ENCODE measurements at places on chromosomes 7 and 10.

DNA sequence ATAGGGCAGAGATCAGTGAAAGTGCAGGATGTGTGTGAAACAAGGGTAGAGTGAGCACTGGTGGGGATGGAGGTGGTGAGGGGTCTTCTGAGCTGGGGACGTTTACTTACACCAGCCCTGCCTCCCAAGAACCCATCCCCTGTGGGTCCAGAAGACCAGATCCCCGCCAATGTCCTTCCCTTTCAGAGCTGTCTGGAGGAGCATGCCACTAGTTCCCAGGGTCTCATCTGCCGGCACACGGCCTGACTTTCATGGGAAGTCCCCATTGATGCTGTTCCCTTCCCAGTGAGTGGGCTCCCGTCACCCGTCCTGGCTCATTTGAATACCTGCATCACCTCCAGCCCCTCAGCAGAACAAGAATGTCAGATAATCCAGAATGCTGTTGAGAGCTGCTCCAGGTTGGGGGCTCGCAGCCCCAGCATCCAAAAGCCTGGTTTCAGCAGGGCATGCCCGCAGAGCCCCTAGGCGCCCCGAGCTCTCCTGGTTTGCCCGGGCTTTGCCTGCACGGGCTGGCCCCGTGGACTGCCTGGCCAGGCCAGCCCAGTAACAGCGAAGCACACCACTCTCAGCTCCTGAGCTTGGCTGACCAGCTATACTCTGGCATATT is 246.7 kb downstream of the MGMT start:
- DNase-seq = no peak

DNA sequence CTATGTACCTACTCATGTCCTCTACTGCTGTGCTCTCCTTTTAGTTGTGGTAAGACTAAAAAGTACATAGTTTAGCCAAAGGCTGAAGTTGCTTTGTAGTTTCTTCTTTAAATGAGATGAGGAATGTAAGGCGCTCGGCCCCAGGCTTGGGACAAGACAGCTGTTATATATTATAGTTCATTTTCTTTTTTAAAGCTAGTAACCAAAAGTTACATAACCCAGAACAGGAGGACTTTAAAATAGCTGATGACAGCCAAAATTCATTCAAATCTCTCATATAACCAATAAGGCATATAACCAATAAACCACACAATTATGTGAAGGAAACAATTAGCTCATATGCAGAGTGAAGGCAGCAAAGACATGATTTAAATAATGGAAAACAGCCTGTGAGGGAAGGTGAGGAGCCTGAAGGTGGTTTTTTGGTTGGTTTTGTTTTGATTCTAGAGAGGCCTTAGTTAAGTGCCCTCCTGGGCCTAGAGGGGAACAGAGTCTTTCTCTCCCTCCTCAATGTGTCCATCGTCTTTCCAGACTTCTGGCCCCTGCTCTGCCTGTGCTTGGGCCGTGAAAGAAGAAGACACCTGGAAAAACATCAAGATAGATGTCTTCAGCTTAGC is 35.8 kb downstream of the SLC26A4 start:
- DNase-seq = no peak

DNA sequence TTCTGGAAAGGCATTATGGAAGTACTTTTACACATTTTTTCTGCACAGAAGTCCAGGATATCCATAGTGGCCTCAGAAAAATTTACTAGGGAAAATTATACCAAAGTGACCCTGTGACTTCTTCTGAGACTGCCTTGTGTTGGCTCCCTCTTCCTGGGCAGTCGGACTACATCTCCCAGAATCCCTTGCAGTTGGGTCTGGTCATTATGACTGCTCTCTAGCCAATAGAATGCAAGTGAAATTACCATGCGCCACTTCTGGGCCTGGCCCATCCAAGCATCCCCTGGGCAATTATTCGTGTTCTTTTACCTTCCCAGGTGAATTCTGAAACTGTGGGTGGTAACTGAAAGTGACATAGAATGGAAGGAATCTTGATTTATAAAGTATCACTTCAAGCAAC is 430.9 kb downstream of the ACTR3B start:
- DNase-seq = no peak

- DNase-seq = no peak
Observed at GRCh38 chr7:106731646-106732444, 70.9 kb upstream of the CCDC71L start.

DNA sequence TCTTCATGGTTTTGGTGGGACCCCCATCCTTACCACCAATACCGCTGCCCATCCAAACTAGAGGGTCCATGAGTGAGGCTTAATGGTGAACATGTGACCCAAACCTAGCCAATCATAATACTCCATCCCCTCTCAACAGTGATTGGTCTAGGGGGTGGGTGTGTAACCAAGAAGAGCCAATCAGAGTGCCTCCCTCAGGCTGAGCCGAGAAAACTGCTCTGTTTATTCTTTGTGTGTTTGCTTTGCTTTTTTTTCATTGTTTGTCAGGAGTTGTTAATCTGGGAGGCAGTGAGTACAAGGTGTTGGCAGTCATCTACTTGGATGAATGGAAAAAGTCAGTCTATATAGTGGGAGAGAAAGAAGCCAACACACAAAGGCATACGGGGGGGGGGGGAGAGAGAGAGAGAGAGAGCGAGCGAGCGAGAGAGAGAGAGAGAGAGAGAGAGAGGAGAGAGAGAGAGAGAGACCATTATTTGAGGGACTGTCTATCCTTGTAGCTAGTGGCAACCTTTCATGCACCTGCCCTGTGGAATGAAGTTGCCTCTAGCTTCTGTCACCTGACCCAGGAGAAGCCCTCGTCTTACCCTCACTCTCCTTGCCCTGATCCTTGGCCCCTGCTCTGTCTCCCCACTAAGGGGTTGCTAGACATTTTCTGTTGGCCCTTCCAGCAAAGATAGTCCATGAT is 441.7 kb downstream of the TYW1 start:
- no peak for DNase-seq

GRCh38 chr7:31077484-31078362 is 25.6 kb downstream of the ADCYAP1R1 start:
- DNase-seq = no peak

- no peak for DNase-seq
Observed at GRCh38 chr10:18204039-18204835, 64.0 kb downstream of the CACNB2 start.

DNA sequence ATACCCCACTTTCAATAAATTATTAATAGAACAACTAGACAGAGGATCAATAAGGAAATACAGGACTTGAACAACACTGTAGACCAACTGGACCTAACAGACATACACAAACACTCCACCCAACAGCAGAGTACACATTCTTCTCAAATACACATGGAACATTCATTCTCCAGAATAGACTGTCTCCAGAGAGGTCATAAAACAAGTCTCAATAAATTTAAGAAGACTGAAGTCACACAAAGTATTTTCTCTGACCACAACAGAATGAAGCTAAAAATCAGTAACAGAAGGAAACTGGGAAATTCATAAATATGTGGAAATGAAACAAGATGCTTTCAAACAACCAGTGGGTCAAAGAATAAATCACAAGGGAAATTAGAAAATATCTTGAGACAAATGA is 119.8 kb downstream of the SMURF1 start:
- no peak for DNase-seq

GRCh38 chr10:22363305-22363704 is 18.0 kb downstream of the SPAG6 start:
- DNase-seq = no peak

DNA sequence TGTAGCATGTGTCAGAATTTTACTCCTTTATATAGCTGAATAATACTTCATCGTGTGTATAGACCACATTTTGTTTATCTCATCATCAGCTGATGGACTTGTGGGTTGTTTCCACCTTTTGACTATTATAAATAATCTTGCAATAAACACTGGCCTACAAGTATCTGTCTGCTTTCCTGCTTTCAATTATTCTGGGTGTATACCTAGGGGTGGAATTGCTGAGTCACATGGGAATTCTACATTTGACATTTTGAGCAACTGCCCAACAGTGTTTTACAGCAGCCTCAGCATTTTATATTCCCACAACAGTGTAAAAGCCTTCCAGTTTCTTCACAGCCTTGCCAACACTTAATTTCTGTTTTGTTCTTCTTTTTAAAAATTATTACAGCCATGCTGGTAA is 200.3 kb upstream of the PRSS1 start:
- no peak for DNase-seq

GRCh38 chr7:98238076-98238475 is 14.0 kb downstream of the TECPR1 start:
- no peak for DNase-seq

GRCh38 chr7:104664648-104665047 is 336.2 kb downstream of the LHFPL3 start:
- no peak for DNase-seq

DNA sequence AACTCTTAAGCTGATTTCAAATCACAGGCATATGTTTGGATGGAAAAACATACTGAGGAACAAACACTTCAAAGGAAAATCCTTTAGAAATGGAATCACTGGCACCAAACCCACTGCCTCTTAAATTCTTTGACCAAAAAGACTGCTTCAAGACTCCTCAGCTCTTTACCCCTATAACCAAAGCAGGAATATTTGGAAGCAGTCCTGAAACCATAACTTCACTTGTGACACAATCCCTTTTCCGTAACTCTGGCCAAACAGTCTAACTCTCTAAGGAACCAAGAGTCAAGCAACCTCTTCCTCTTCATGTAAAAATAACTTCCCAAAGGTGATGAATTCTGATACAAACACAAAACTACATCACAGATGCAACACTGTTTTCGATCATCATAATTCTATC is 104.3 kb downstream of the MTERF1 start:
- DNase-seq = no peak

- no peak for DNase-seq
Observed at GRCh38 chr7:28497009-28497408, 84.7 kb downstream of the CREB5 start.

DNA sequence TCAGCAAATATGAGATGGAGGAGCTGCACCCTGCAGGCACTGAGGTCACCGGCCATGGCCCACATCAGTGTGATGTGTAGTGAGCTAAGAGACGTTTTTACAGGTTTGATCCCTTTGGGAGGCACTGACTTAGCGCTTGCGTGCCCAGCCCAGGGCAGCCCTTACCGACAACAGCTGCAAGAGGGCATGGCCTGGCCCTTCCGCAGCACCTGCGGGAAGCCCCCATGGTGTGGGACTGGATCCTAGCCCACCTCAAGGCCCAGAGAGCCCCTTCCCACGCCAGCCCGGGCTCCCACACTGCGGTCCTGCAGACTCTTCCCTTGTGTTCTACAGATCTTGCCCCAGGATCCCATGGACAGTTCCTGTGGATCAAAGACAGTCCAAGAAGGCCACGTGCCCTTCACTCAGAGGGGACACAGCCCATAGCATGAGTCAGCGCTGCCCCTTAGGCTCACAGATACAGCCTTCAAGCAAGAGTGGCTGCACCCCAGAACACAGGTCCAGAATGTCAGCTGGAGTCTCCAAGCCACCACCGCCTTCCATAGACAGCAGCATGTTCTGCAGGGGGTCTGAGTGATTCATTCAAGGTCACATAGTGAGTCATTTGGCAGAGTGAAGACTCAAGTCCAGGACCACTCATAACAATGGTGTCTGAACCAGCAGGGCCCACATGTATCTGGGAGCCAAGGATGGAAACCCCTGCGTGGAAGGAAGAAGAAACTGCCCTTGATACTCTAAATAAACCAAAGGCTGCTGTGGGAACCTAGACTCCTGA is 25.4 kb downstream of the TLL2 start:
- no peak for DNase-seq

DNA sequence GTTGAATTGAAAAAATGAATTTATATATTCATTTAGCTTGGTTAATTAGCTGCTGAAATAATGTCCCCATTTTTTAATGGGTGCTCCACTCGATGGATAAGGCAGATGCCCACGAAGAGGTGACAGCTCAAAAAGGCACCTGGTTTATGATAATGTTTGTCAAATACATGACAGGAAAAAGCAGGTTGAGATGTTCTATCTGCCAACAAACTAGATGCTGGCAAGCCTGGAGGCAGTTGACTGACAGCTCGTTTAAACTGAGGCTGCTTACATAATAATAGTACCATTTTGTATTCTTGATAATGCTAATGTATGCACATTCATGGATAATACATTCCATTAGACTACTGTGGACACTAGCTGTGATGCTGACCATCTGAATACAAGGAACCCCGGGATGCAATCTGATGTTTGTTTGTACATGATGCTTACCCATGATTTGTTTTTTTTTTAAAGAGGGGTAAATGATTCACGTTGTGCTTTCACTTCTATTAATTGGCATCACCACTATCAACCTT is 69.0 kb upstream of the GPR158 start:
- DNase-seq = no peak

DNA sequence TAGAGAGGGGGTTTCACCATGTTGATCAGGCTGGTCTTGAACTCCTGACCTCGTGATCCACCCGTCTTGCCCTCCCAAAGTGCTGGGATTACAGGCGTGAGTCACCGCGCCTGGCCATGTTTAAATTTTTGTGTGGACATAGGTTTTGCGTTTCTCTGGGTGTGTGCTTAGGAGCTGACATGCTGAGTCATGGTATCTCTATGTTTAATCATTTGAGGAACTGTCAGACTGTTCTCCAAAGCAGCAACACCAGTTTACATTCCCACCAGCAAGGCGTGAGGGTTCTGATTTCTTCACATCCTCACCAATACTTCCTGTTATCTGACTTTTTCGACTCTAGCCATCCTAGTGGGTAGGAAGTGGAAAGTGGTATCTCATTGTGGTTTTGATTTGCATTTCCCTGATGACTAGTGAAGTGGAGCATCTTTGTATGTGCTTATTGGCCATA is 153.7 kb downstream of the DNAJB6 start:
- DNase-seq = no peak

DNA sequence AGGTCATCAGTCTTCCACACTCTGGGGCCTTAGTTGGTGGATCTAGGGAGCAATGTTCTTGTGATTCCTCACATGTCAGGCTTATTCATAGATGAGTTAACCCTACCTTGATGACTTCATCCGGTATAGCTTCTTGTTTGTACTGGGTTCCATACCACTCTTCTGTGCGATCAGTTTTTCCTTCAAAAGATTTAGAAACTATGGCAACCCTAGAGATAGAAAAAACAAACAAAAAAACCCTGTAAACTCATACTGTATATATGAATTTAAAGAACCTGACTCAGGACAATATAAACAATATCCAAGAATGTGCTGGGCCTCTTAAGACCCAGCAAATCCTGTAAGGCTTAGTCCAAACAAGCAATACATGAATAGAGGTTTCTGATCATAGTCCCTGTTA is 83.5 kb downstream of the IDE start:
- DNase-seq = no peak

DNA sequence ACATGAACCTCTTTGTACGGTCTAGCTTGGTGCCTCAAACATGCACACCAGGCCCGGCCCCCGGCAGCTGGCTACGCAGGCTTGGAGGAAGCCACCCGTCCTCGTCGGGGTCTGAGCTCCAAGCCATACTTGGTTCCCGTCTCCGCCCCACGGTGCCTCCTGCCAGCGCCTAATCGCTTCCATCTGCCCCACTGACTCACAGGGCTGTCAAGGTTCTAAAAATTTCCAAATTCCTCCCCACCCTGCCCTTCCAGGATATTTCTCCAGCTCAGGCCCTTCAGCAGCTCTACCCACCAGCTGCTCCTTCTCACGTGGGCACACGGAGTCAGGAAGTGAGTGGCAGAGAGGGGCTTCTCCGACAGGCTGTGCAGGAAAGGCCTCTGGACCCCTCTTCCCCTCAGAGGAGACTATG is 38.8 kb downstream of the TMEM270 start:
- DNase-seq = no peak
